ENCODE measurements at places on chromosomes 2 and 18.

DNA sequence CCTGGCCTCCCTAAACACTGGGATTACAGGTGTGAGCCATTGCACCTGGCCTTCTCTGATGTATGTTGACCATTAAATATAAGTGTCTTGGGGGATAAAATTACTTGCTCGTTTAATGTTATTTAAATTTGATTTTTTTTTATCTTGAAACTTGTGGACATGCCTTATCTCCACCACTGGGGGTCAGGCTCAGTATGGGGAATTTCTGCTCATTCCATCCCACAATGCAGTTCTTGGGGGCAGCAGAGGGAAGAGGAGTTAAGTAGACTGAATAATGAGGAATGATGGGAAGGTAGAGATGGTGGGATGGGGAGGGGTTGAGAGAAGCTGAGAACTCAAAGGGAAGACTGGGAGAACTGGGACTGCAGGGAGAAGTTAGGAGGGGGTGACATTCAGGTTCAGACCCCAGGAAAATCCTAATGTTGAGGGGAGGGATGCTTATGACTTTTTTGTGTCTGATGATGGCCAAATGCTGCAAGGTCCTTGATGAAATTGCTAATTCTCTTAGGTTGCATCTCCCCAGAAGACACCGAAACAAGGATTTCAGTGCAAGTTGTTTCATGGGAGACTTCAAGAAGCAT lies 174.2 kb downstream of the MIB1 start:
- no peak for DNase-seq

- DNase-seq: no peak
Observed at GRCh38 chr2:166127217-166128155, at the start of gene SCN1A. SCN1A (minus strand) TSS chr2:166128020; CDS start chr2:166073621, 54,399 bp downstream.

DNA sequence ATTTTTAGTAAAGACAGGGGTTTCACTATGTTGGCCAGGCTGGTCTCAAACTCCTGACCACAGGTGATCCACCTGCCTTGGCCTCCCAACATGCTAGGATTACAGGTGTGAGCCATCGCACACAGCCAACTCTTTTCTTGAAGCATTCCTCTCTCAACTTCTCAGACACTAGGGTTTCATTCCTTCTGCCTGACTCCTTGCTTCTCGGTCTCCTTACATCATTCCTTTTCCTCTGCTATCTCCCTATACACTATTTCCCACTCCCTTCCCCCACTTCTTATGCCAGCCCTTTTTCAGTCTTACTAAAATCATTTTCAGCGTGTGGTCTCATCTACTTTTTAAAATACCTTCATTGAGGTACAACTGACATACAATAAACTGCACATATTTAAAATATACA lies 6.1 kb downstream of the SOS1 start:
- DNase-seq: no peak

DNA sequence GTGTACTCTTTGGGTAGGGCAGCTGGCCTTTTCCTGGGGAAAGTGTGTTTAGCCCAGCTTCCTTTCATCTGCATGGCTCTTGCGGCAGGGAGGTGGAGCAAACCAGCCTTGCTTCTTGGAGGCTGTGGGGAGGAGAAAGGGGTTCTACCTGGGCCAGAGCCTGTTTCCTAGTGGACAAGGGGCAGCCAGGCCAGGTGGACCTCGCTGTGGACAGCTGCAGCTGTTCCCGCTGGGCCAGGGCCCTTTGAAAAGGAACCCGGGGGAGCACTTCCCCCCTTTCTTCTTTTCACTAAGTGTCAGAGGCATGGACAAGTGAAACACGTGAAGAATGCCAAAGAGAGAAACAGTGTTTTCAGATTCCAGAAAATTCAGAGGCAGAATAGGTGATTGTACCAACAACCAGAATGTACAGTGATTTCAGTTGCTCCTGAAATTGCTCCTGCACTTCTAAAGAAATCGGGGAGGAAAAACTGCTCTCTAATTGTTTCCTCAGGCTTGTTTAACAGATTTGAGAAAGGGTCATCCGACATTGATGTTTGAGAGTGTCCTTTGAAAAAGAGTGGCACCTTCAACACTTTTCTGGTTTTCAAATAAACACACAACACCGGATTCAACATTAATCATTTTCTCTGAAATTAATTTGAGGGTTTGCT lies 3.9 kb downstream of the GLI2 start:
- DNase-seq: no peak

GRCh38 chr2:4174796-4175195 lies 471.4 kb downstream of the DCDC2C start:
- no peak for DNase-seq

DNA sequence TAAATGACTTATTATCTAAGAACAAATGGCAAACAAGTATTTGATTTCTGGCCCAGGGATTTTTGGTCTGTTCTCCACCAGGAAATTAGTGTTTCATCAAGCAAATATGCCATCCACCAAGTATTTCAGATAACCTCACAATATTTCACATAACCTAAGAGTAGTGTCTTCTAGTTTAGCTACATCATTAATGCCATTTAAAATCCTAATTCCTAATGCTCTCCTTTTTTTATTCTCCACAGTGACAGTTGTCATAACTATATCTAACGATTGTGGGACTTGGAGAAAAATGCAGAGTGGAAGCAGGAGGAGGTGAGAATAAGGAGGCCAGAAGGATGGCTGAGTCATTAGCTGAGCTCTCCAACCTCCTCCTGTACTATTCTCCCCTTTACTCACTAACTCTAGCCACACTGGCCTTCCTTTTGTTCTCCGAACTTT lies 58.5 kb upstream of the CTLA4 start:
- DNase-seq: no peak

- DNase-seq: no peak
Observed at GRCh38 chr2:199443589-199444130, 14.1 kb downstream of the SATB2 start.

- no peak for DNase-seq
Observed at GRCh38 chr2:46010925-46011490, 286.2 kb upstream of the EPAS1 start.

DNA sequence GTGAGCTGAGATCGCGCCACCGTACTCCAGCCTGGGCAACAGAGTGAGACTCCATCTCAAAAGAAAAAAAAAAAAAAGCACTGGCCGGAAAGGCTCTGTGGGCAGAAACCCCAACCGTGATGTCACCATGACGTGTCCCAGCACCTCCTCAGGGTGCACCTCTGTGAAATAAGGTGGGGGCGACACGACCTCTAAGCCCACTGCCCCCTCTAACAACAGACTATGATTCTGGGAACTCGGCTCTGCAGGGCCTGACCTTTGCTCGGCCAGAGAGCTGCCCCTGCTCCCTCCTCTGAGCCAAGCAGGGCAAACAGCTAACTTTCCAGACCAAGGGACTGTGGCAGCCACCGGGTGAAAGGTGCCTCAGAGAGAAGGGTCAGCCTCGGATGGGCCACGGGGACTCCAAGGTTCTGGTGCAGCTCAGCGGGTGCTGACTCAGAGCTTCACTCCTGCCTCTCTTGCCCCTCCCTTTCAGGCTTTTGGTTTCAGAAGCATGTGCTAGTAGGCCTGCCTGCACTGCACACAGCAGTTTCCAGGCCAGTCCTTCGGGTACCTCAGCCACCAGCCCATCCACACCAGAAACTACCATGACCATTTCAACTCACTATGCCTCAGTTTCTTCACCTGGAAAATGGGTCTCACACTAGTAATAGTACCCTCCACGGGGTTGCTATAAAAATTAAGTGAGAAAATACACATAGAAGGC lies 8.0 kb downstream of the TMBIM1 start:
- peak; percentile 67 for DNase-seq

DNA sequence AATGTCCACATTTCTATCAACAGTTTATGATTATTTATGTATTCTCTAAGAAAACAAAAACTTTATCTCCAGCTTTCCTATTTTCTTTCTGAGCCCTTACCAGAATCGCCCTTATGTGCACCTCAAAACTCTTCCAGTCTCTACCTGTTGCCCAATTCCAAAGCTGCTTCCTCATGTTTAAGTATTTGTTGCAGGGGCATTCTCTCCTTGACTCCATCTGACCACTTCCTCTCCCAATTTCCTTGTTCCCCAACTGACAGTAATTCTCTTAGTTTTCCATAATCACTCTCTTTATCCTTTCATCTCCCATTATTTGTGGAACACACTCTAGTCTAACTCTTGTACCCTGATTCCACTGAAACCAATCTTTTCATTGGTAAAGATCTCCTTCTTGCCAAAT lies 105.4 kb upstream of the RBBP8 start:
- DNase-seq: no peak

GRCh38 chr2:75041731-75042600 lies 83.5 kb downstream of the POLE4 start:
- no peak for DNase-seq

DNA sequence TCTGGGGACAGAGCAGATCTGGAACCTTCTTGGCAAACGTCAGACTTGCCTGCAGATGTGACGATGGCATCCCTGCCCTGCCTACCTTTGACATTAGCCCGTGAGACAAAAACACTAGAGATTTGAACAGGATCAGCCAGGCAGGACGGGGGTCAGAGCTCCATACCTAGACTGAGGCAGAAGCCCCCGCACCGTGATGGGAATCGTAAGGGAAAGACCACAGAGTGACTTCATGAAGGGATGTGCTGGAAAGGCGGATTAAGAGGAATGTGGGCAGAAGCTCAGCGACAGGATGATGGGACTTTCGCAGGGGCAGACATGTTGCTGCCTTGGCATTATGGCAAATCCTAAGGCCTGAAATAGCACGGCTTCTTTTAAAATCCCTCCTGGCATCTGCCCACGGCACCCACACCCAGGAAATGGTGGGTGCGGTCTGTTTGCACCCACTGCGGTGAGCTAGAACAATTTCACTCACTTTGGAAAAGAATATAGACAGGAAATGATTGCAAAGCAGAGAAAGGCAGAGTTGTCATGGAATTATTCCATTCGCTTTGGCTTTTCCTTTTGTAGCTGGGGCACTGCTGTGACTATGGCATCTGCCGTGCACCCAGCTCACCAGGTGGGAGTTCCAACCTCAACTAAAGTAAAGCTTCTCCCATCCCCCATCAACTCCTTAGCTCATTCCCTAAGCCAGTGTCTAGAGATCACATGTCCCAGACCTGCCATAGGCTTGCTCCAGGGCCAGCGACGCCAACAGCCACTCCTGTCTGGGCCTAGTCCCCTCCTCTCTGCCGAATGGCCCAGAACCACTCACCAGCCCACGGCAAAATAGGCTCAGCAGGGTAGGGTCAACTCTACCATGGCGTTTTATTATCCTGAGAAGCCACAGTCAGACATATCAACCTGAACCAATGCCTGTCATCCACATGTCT lies 112.7 kb upstream of the NPAS2 start:
- no peak for DNase-seq

DNA sequence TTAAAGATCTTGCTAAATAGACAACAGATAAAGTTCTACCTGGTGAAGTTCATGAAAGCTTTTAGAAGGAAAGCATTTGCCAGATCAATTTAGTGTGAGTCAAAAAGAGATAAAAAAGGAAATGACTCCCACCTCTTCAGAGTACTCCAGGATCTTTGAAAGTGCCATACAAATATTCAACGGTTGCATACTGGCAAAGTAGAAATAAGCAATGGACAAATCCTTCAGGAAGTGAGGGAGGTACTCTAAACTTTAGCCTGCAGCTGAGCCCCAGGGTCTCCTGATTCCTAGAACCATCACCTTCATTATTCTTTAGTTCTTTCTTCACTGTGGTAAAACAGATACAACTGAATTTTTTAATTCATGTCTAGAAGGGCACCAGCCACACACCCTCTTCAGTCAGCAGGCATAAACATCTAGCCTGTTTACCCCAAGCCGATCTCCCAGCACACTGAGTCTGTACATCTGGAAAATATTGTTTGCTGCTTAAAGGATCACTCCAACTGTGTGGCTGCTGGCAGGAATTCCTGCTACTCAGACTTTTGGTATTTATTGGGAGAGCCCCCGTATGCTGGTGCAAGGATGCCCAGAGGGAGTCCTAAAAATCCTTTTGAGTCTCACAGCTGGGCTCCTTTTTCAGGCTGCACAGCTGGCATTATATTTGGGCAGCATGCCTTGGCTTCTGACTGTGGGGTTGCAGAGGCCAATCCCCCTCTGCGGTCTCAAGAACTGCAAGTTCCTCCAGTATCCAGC lies 72.3 kb upstream of the SESTD1 start:
- DNase-seq: no peak

DNA sequence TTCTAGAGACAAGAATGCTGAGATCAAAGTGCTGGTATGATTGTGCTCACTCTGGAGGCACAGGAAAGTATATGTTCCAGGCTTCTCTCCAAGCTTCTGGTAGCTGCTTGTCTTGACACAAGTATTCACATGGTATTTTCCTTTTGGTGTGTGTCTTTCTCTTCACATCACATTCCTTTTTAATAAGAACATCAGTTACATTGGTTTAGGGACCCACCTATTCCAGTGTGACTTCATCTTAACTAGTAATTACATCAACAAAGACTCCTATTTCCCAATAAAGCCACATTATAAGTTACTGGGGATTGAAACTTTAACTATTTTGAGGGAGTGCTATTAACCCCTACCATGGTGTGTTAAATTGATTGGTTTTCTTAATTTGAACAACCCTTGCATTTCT lies 119.1 kb downstream of the FSIP2 start:
- no peak for DNase-seq

DNA sequence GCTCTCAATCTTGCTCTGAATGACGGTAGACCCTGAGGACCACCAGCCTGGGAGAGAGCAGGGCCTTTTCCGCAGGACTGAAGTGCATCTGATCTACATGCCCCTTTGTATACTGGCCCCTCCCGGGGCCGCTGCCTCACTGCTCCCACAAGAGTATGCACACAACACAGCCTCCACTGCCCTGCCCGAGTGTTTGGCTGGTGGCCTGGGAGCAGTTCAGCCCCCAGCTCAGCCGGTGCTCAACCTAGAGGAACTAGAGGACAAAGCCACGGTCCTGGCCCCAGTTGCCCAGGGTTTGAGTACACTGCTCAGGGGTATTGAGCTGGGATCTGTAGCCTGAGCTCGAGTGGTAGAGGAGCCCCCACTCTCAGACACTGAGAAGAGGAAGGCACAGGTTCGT lies 118.9 kb upstream of the CAB39 start:
- DNase-seq: no peak

DNA sequence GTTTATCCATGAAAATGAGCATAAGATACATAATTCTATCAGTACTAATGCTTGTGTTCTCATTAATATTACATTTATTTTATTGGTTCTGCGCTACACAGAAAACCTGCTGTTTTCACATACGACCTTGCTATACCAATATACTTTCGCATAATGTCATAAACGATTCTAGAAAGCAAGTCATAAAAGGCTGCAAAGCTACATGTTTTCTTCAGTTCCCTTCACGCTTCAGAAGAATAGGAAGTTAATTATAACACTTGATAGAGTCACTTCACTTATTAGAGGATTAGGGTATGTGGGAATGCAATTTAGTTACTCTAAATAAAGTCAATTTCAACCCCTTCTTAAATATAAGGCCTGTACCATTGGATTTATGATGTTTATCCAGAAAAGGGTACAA lies 29.0 kb downstream of the PSME4 start:
- DNase-seq: no peak

- no peak for DNase-seq
Observed at GRCh38 chr2:105822186-105822585, 77.5 kb downstream of the NCK2 start.

GRCh38 chr2:149009576-149010461 lies 28.7 kb upstream of the LYPD6B start:
- no peak for DNase-seq

GRCh38 chr2:221874444-221874843 lies 302.3 kb upstream of the EPHA4 start:
- DNase-seq: no peak

GRCh38 chr2:136393514-136393913 lies 275.6 kb upstream of the CXCR4 start:
- no peak for DNase-seq

- DNase-seq: no peak
Observed at GRCh38 chr2:1591978-1592907, 152.1 kb downstream of the PXDN start.
